ENCODE measurements at places on chromosomes 7 and 10.
A peak's percentile ranks its signal among the peaks of the same experiment; 100 is the strongest.

DNA sequence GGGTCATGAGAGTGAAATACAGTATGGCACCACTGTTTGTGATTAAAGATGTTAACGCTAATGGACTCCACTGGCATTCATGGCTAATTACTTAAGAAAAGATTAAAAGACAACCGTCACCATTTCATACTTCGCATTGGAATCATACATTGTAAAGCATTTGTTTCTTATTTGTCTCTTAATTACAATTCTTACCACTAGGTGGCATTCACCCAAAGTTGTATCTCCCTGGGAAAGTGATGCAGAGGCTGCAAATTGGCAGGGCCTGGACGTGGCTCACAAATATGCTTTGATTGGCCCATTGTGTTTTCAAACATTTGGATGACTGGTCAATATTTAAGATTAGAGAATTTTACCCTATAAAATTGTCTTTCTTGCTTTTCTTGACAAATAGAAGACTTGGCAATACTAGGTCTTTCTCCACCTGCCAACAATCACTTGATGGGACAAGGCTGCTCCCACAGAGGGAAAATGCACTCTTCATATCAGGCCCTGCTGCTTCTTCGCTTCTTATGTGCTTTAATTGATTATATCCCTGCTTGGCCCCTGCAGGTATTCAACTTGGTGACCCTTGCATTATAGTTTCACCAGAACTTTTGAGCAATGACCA is 72.1 kb upstream of the STARD3NL start:
- H3K4me3 ChIP-seq, result no peak overlapping the region
- peaks cover 13% of the 10 kb centered on the region for H3K27me3 ChIP-seq
- H3K4me1 ChIP-seq, result no peaks in the 10 kb centered on the region
- DNase-seq, result no peak
- H3K36me3 ChIP-seq, result no peaks in the 10 kb centered on the region

- no peak for DNase-seq
- H3K36me3 ChIP-seq, result no peaks in the 10 kb centered on the region
- no peak overlapping the region for H3K27ac ChIP-seq
- no peaks in the 10 kb centered on the region for H3K27me3 ChIP-seq
Measured at GRCh38 chr7:24591152-24591551, 17.9 kb downstream of the PALS2 start.

DNA sequence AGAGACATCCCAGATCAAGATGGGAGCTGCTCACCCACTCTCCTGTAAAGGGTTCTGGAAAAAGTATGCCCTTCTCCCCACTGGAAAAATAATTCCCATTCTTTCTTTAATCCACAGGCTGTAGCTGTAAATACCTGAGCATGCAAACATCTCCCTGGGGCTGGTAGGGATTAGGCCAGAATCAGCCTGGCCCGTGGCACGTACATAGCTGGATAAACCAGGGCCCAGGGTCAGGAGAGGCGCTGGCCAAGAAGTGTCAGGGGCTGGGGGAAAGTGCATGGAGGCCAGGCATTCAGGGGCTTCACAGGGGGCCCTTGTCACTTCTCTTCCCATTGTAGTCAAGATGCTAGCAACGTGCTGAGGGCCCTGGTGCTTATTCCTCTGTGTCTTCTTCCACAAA is 30.7 kb upstream of the AQP1 start:
- H3K4me3 ChIP-seq, result no peak overlapping the region
- H3K27ac ChIP-seq, result peak overlapping the region; percentile 27
- peaks cover 25% of the 10 kb centered on the region for H3K4me1 ChIP-seq

GRCh38 chr10:14184841-14185315 is 145.8 kb downstream of the FRMD4A start:
- peaks cover 33% of the 10 kb centered on the region for H3K4me1 ChIP-seq
- peak overlapping the region; percentile 25 for H3K4me3 ChIP-seq
- no peaks in the 10 kb centered on the region for H3K36me3 ChIP-seq
- H3K27ac ChIP-seq, result peak overlapping the region; percentile 98
- H3K27me3 ChIP-seq, result peaks cover 6% of the 10 kb centered on the region
- DNase-seq, result no peak

GRCh38 chr7:99562832-99563231 is 4.4 kb downstream of the ZNF655 start:
- no peak overlapping the region for H3K27ac ChIP-seq
- no peak for DNase-seq
- peaks cover 16% of the 10 kb centered on the region for H3K4me1 ChIP-seq
- H3K4me3 ChIP-seq, result peak overlapping the region; percentile 21
- H3K27me3 ChIP-seq, result no peaks in the 10 kb centered on the region

DNA sequence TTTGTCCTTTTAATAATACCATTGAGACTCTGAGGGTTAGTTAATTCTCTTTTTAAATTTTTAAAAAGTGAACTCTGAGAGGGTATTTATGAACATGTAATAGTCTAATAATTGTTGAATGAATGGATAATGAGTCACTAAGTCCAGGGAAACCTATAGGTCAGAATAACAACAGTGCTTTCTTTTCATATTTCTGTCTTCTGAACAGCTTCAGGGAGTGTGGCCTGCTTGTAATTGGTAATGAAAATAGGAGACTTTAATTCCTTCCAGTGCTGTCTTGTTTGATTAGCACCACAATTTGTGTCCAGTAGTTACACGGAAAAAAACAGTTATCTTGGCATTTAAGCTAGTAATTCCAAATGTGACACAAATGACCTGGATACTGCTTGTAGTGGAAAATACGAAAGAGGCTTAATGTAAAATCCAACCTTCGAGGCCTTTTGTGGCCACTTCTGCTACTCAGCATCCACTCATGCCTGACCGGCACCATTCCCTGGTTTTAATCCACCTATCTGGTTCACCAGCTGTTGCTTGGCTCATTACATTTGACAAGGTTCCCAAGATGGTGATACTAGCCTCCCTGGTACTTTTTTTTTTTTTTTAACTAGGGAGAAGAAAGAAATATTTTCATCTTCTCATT is 149.3 kb upstream of the IMMP2L start:
- H3K4me1 ChIP-seq, result no peaks in the 10 kb centered on the region
- no peak overlapping the region for H3K4me3 ChIP-seq
- no peaks in the 10 kb centered on the region for H3K27me3 ChIP-seq
- H3K36me3 ChIP-seq, result no peaks in the 10 kb centered on the region
- H3K27ac ChIP-seq, result no peak overlapping the region

- H3K27me3 ChIP-seq, result no peaks in the 10 kb centered on the region
- no peak for DNase-seq
Measured at GRCh38 chr7:38282081-38282480, 8.6 kb upstream of the TARP start.

- H3K4me1 ChIP-seq, result no peaks in the 10 kb centered on the region
- no peaks in the 10 kb centered on the region for H3K27me3 ChIP-seq
- DNase-seq, result no peak
- H3K27ac ChIP-seq, result no peak overlapping the region
- no peak overlapping the region for H3K4me3 ChIP-seq
Measured at GRCh38 chr10:77099136-77099535, 538.5 kb downstream of the KCNMA1 start.

GRCh38 chr10:113213035-113213434 is 263.0 kb downstream of the TCF7L2 start:
- H3K27ac ChIP-seq, result no peak overlapping the region
- peaks cover 2% of the 10 kb centered on the region for H3K36me3 ChIP-seq
- H3K4me1 ChIP-seq, result no peaks in the 10 kb centered on the region
- H3K27me3 ChIP-seq, result no peaks in the 10 kb centered on the region
- no peak overlapping the region for H3K4me3 ChIP-seq

DNA sequence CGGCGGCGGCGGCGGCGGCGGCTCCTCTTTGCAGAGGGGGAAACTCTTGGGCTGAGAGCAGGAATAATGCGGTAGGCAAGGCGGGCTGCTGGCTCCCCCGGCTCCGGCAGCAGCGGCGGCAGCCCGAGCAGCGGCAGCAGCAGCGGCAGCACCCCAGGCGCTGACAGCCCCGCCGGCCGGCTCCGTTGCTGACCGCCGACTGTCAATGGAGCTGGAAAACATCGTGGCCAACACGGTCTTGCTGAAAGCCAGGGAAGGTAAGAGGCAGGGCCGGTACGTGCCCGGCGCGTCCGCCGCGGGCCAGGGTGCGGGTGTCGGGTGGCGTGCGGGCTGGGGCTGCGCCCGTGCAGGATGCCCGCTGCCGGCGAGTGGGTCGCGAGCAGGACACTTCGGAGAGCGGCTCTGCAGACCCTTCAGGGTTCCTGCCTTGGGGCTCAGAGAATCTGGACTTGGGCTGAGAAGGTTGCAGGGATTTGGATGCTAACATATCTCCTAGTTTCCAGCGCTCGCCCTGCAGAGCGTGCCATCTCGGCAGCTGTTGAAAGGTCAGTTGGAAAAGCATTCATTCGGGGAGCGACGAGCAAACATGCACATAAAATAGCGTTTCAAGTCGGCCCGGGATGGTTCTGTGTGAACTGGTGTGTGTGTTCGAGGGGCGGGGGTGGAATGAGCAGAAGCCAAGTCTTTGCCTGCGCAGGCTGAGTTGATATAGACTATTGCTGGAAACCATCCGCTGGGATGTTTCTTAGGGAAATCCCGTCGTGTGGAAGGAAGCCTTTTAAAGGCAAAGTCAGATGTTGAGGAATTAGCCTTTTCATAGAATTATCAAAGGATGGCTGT is 562 bp downstream of the GRK5 start:
- peaks cover 70% of the 10 kb centered on the region for H3K4me1 ChIP-seq
- H3K27ac ChIP-seq, result peak overlapping the region; percentile 1
- H3K27me3 ChIP-seq, result no peaks in the 10 kb centered on the region
- DNase-seq, result peak; percentile 53
- no peaks in the 10 kb centered on the region for H3K36me3 ChIP-seq
- peak overlapping the region; percentile 90 for H3K4me3 ChIP-seq

DNA sequence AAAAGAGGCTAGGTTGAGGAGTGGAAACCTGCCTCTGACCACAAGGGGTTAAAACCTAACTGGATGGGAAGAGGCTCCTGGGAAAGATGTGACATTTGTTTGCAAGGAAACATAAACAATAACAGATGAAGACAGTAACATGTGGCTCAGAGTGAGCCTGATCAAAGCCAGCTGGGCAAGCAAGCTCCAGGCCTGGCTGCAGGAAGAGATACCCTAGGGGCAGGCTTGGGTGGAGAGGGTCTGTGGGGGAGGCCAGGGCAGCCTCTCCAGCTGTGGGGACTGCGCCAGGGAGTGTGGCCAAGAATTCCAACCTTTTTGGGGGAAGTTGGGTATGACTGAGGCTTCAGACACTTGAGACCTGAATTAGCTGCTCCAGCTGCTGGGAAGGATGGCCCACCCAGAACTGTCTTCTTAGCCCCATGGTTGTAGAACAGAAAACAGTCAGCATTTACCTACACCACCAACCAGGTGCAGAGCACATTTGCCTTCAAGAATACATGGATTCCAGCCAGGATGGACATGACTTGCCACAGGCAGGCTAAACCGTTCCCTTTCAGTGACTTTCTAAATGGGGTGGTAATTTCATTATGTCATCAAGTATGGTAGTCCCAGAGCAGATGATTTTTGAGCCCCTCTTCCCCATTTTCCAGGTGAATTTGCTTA is 10.4 kb upstream of the FAM170B start:
- no peak overlapping the region for H3K4me3 ChIP-seq
- no peaks in the 10 kb centered on the region for H3K4me1 ChIP-seq
- no peak for DNase-seq
- H3K36me3 ChIP-seq, result peaks cover 4% of the 10 kb centered on the region

- no peak for DNase-seq
- no peaks in the 10 kb centered on the region for H3K4me1 ChIP-seq
- H3K27ac ChIP-seq, result no peak overlapping the region
- H3K27me3 ChIP-seq, result no peaks in the 10 kb centered on the region
- no peaks in the 10 kb centered on the region for H3K36me3 ChIP-seq
Measured at GRCh38 chr10:88292185-88292514, 291.0 kb downstream of the RNLS start.

GRCh38 chr7:90988516-90988915 is 275.7 kb upstream of the FZD1 start:
- peaks cover 12% of the 10 kb centered on the region for H3K36me3 ChIP-seq
- no peak overlapping the region for H3K27ac ChIP-seq
- no peak for DNase-seq
- no peaks in the 10 kb centered on the region for H3K27me3 ChIP-seq
- H3K4me1 ChIP-seq, result no peaks in the 10 kb centered on the region
- no peak overlapping the region for H3K4me3 ChIP-seq

- H3K4me1 ChIP-seq, result peaks cover 4% of the 10 kb centered on the region
- H3K27ac ChIP-seq, result no peak overlapping the region
- no peaks in the 10 kb centered on the region for H3K27me3 ChIP-seq
- no peaks in the 10 kb centered on the region for H3K36me3 ChIP-seq
- DNase-seq, result no peak
Measured at GRCh38 chr10:7438196-7438986, 27.6 kb upstream of the SFMBT2 start.

DNA sequence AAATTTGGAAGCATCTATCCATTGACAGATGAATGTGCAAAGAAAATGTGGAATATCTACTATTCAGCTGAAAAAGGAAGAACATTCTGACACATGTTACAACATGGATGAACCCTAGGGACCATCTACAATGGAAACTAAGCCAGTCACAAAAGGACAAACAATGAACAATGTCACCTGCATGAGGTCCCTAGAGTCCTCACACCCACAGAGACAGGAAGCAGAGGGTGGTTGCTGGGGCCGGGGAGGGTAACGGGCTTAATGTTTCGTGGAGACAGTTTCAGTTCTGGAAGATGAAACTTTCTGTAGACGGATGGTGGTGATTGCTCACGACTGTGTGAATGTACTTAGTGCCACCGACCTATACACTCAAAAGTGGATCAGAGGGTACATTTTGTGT is 282.9 kb downstream of the ADARB2 start:
- H3K4me3 ChIP-seq, result no peak overlapping the region
- no peak for DNase-seq
- H3K4me1 ChIP-seq, result peaks cover 3% of the 10 kb centered on the region
- H3K36me3 ChIP-seq, result no peaks in the 10 kb centered on the region
- H3K27me3 ChIP-seq, result peaks cover 17% of the 10 kb centered on the region
- H3K27ac ChIP-seq, result no peak overlapping the region

DNA sequence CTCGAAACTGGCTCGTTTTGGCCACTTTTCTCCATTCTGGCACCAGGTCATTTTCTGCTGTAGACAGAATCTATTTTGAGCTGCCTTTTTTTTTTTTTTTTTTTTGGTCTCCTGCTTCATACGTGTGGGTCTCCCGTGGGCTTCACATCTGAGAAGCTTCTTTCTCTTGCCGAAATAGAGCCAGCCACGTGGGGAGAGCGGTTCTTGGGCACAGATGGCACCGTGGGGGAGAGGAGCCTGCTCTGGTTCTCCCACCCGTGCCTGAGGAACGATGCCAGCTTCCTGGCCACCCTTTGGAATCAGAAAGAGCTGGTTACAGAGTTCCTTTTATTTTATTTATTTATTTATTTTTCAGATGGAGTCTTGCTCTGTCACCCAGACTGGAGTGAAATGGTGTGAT is 48.7 kb upstream of the OCM2 start:
- no peaks in the 10 kb centered on the region for H3K36me3 ChIP-seq
- peaks cover 8% of the 10 kb centered on the region for H3K27me3 ChIP-seq
- no peak for DNase-seq

Data from neural crest cell (in vitro differentiated cells).